ENCODE measurements at places on chromosomes 1 and 21.

GRCh38 chr1:209324901-209325871, 258.3 kb upstream of the CAMK1G start:
- no peak for DNase-seq

DNA sequence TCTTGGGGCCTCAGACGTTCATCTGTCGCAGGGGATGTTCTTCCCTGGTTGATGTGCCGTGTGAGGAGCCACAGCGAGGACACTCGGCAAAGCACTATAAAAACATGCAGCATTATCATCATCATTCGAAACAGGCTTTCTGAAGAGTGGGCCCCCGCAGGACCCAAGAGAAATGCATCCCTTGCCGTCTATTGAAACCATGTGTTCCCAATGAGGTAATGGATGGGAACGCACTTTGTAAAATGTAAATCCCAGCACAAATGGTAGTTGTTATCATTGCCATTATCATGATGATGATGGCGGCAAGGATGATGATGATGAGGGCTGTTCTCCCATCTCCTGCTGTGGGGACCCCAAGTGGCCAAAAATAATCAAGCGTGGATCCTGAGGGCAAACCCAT, 76.8 kb downstream of the GLIS1 start:
- DNase-seq = no peak

DNA sequence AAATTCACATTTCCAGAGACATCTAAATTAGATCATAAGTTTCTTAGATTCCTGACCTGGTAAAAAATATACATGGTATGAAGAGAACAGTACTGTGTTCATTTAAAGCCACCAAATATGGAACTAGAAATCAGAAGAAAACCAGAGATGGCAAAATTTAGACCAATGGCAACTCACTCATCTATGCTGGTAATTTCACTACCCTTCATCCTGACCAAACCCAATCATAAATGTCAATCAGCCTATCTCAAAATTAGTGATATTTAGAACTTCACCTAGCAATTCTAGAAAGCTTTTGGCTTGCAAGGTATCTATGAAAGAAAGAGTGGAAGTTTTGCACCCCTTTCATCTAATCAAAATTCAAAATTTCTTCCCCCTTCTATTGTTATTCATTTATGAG, 107.7 kb downstream of the NIBAN1 start:
- no peak for DNase-seq

DNA sequence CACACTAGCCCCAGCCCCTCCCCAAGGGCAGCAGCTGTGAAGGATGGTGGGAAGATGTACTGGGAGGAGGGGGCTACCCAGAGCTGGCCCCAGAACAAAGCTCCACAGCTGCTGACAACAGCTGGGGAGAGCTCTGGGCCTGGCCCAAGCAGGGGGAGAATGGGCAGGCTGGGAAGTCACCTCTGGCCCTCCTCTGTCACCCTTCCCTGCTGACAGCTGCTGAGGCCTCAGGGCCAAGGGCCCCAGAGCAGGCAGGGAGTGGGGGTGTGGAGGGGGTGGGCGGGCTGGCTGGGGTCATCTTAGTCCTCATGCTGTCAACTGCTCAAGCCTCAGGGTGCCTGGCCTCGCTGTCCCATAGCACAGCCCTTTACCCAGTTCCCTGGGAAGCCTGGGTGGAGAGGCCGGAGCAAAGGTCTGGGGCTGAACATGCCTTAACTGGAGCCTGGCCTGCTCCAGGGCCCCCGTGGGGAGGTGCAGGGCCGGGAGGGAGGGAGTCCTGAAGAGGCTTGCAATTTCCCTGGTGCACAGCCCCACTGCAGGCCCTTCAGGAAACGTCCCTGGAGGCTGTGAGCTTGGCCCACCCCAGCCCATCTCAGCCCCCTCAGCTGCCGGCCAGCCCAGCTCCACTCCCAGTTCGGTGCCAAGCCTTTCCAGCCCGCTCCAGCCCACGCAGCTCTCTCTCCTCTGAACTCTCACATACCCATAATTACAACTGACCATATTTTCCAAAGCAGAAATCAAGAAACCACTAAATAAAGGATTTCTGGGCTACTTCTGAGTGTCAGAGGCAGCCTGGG, 25.7 kb downstream of the HSPG2 start:
- no peak for DNase-seq

DNA sequence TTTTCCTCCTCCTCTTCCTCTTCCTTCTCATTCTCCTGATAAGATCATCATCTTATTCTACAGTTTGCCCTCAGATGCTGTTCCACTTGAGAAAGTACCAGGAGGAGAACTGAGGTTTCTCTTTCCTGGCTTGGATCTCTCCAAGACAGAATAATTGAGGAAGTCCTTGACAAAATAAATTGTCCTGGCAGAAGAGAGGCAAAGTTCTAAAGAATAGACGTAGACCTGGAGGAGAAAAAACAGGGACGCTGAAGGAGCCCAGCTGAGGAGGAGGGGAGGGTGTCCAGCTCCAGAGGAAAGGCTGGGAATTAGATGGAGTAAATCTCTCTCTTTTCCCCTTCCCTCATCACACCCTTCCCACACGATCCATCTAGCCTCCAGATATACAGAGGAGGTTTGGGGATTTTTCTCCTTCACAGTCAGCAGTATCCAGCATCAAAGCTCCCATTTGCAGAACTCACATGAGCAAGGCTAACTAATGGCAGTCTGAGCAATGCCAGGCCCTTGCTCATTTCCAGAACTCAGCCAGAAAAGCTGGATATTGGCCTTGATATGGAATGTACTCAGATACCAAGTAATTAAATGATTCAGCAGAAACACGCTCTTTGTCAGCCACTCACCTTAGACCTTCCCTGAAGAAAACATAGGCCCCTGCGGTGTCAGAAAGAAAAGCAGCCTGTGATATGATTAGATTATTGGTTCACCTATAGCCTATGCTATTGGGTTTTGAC, 5.1 kb upstream of the GNG12 start:
- DNase-seq = no peak

- no peak for DNase-seq
Measured at GRCh38 chr1:228062812-228063211, 19.7 kb upstream of the ARF1 start.

DNA sequence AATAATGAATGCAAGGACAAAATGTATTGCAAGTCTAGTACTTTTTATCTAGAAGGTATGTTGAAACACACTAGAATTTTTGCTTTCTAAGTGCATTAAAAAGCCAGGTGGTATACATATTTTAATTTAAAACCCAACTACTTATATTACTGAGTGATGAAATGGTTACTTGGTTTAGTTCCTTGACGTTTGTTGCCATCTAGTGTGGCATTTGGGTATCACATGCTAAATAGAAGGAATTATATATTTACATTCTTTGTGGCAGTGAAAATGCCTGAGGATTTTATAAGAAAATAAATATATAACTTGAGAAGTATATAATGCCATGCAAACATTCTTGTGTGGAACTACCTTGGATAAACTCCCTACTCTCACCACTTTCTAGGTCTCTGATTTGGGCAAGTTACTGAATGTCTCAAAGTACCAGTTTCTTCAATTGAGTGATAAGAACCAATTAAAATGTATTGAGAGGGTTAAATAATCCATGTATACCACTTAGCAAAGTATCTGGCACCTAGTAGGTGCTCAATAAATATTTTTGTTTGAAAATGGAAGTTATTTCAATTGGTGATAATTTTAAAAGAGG, 69.6 kb downstream of the SDCCAG8 start:
- DNase-seq = peak; percentile 41

GRCh38 chr21:38649120-38649519, 150.8 kb upstream of the ERG start:
- no peak for DNase-seq

Data from HTR-8/SVneo (cell line).